NCI-H524 treated with DMSO at 0.1 percent for 48 hours (cell line): ENCODE measurements at places on chromosomes 6 and 20.

DNA sequence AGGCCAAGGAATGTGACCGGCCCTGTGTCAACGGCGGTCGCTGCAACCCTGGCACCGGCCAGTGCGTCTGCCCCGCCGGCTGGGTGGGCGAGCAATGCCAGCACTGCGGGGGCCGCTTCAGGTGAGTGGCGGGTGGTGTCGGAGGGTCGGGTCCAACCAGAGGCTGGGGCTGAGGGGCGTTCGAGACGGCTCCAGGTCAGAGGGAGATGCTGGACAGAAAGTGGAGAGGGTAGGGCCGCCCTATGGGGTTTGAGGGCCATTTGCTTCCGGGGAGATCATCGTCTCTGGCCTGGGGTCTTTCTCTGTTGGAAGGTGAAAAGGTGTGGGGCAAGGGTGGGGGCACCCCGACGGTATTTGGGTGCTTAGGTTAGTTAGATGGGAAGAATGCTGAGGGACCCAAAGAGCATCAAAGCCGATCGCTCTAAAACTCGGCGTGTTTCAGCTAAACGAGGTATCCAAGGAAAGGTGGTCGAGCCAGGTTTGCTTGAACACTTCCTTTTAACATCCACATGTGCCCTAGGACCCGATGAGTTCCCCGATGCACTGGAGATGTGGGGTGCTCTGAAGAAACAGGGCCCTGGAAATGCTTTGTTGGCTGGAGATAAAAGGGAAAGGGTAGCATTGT is 691 bp downstream of the ATRN start:
- DNase-seq: no peak

DNA sequence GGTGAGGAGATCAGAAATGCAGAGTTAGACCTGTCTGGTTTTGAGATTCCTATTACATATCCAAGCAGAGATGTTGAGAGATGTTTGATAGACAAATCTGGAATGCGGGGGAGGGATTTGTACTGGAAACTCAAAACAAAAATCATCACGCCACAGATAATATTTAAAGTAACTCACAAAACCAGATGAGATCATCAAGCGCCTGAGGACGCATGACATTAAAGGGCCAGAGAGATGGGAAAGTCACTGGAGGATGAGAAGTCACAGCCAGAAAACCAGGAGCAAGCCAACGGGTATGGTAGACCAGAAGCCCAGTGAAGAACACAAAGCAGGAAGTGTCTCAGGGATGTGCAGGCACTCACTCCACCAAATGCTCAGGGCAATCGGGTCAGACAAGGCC is 87.7 kb downstream of the DLL1 start:
- DNase-seq: no peak

DNA sequence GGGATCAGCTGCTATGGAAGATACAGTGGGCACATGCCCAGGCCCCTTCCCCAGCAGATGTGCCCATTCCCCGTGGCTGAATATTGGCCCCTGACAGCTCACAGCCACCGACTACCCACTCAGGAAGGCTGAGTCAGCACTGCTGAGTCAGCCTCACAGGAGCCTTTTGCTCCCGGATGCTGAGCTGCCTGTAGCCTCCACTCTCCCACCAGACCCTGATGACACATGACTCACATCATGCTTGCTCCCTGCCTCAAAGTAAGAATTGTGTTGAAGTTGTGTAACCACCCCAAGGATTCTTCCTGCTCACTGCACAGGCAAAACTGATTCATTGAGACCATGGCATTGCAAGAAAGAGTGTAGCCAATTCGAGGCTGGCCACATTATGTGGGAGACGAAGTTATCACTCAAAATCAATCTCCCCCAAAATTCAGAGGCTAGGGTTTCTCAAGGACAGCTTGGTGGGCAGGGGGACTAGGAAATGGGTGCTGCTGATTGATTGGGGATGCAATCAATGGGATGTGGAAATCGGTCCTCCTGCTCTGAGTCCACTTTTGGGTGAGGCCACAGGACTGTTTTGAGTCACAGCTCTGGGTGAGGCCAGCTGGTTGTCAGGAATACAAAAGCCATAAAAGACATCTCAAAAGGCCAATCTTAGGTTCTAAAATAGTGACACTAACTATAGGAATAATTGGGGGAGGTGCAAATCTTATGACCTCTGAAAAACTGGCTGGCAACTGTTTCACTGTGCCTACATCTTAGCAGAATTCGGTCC is 556.6 kb upstream of the CDH4 start:
- DNase-seq: no peak

GRCh38 chr6:5979650-5980420 is 26.9 kb downstream of the NRN1 start:
- DNase-seq: no peak

GRCh38 chr6:139577763-139578604 is 203.5 kb upstream of the CITED2 start:
- no peak for DNase-seq

- DNase-seq: no peak
Measured at GRCh38 chr20:3174442-3175261, 1.3 kb upstream of the LZTS3 start.

- DNase-seq: no peak
Measured at GRCh38 chr20:60088236-60088635, 130.0 kb downstream of the CDH26 start.

- DNase-seq: peak; percentile 42
Measured at GRCh38 chr6:148147463-148147830, 195.2 kb upstream of the SASH1 start.

DNA sequence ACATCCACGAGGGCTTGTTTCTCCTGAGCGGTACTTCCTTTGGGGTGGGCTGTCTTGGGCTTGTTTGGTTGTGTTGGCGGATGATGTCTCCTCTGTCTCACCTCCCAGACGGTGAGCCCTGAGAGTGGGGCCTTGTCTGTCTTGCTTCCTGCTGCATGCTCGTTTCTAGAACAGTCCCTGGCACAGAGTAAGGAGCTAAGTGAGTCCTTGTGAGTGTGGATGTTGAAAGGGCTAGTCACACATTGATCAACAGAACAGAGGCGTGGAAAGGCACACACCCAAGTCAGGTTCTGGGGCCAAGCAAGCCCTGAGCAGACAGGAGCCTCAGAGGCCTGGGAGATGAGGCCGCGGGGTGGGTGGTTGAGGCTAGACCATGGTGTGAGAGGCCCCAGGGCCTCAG is 111.0 kb downstream of the BMP7 start:
- DNase-seq: no peak

GRCh38 chr6:36242161-36242560 is 27.7 kb upstream of the PNPLA1 start:
- no peak for DNase-seq

DNA sequence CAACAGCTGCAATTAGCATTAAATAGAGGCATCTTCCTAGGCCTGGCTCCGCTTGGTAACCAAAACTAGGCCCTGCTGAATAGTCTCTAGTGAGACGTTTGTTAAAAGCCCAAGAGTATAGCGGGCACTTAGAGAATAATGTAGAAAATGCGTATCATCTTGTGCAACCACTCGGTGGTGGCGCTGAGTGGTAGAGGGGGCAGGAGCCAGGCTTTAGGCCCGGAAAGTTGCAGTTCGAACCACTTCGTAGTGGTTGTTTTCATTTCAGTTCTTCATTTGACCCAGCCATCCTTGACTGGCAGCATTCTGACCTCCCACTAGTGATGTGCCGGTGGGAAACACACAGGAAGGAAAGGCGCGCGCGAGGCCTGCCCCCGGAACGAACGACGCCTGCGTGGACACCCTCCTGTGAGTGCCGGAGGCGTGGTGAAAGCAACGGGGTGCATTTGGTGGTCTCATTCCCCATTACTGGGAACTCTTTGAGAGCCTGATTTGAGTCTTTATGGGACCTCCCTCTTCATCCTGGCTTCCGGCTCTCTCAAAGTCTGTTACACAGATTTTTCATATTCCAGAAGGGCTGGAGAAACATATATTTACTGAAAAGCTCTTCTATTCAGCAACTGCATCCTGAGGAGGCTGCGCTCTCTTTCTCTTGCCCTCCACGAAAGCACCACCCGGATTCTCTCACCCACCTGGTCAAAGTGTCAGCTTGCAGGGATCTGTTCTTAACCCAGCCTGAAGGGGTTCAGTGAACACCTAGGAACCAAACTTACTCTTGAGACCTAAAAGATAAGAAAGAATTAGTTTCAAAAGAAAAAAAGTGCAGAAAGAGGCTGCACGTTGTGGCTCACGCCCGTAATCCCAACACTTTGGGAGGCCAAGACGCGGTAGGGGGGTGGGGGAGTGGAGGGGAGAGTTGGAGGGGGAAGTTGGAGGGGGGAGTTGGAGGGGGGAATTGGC is 18.2 kb downstream of the GPX5 start:
- DNase-seq: peak; percentile 5

- DNase-seq: no peak
Measured at GRCh38 chr6:83413068-83413467, 17.8 kb downstream of the ME1 start.

DNA sequence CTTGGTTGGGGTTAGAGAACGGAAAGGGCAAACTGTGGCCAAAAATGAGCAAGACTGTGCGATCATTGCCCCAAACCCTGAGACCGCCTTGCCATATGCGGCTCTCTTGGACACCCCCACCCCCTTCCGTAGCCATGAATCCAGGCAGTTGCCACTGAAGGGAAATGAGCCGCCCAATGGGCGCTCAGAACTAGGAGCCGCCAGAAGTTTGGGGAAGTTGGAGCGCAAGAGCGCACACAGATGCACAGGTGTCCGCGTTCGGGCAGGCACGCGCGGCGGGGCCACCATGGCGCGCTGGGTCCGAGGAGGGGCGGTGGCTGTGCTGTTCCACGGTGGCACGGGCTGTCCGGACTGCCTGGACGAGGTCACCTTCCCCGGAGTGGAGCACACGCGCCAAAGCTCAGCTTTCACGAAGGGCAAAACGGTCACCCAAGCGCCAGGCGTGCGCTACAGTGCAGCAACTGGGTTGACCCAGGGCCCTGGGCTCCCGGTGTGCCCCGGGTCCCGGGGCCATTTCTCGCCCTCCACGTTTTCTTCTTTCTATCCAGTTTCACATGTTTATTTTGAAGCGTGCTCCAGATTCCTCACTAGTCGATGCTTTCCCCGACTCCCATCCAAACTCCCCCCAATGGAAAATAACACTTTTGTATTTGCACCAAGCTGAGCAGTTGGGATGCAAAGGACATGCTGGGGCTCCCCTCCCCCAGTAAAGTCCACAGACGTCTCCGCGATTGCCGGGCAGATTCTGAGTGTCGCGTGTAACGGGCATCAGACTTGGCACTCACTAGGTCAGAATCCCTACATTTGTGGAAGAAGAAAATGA is 906 bp upstream of the PDE10A start:
- no peak for DNase-seq

- peak; percentile 29 for DNase-seq
Measured at GRCh38 chr6:33419580-33420490, at the start of gene SYNGAP1. Gene SYNGAP1, plus strand, starts transcription at chr6:33420065. Its CDS starts 200 bp downstream, at chr6:33420265.

DNA sequence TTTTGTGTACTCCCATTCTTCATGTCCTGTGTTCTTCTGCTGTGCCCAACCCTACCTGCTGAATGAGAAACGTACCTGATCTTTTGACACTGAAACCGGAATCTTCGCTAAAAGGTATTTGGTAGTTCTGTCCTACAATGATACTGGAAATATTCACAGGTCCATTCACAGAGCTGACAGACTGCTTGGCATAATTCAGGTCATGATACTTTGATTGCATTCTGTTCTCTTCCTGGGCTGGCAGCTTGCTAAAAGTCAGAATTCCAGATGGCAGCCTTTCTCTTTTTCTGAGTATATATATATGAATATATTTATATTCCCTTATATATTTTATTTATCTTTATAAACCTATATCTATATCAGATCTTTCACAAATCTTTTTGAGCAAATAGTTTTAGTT is 375.1 kb downstream of the PHF3 start:
- DNase-seq: no peak

- DNase-seq: no peak
Measured at GRCh38 chr6:16412171-16412570, 173.8 kb downstream of the GMPR start.

GRCh38 chr6:105058846-105059245 is 101.9 kb downstream of the LIN28B start:
- no peak for DNase-seq

- DNase-seq: no peak
Measured at GRCh38 chr20:62963614-62964397, 11.3 kb downstream of the SLC17A9 start.

- no peak for DNase-seq
Measured at GRCh38 chr6:116550796-116551195, 2.8 kb upstream of the CALHM4 start.

GRCh38 chr6:138590796-138591709 is 91.8 kb upstream of the NHSL1 start:
- peak; percentile 9 for DNase-seq

GRCh38 chr6:118896339-118897136 is 2.6 kb downstream of the ASF1A start:
- DNase-seq: peak; percentile 17

GRCh38 chr6:169096388-169096787 is 157.3 kb downstream of the THBS2 start:
- DNase-seq: no peak

- no peak for DNase-seq
Measured at GRCh38 chr6:139144490-139145085, 9.7 kb downstream of the HECA start.

DNA sequence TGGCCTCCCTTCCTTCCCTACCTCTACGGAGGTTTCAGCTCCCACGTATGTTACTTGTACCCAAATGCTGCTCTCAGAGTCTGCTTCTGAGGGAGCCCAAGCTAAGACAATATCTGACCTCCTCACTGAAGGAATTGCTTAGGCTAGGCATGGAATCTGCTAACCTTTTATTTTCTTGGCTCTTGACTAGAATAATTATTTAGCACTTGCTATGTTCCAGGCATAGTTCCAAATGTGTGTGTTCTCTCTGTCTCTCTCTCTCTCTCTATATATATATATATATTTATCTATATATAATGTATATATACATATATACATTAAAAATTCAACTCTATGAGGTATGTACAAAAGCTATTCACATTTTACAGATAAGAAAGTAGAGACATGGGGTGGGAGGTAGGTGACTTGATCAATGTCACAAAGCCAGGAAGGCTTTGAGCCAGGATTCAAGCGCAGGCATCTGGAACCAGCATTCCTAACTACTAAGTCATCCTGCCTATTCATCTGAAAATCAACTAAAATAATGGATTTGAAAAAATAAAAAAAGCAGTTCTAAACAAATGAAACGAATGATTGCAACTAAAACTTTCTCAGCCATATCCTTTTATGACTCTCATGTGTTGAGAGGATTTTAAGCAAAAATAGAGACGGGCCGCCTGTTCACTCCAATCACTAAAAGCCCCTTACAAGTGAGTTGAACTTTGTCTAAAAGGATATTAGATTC is 189.7 kb upstream of the JAG1 start:
- no peak for DNase-seq

DNA sequence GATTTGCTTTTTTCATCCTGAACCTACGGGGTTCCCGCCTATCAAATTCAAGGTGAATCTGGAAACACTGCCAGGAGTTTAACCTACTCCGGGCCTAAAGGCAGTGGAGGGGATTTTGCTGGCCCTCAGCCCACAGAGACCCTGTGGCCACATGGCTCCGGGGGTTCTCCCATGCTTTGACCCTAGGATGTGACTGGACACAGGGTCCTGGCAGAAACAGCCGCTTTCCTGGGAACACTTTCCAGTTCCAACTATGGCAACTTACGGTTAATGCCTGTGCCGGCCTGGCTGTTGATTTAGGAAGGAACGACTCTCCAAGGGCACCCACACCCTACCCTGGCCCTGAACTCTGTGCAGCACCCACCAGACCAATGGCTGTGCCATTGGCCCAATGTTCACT is 141.7 kb upstream of the RPS6KA2 start:
- DNase-seq: no peak
